ENCODE measurements at places on chromosomes 13 and 19. TPM values are rescaled to one million over a fixed set of nuclear protein-coding genes. Genes with fewer than 3 reads are reported as not detected.

SIAH3 gene
- 27.0 TPM for polyA plus RNA-seq

MED16 gene
- 3.6 TPM for polyA plus RNA-seq

TTYH1 gene
- polyA plus RNA-seq, result 45.6 TPM

IGFL2 gene
- not detected for polyA plus RNA-seq

ZNF8 gene
- polyA plus RNA-seq, result 0.55 TPM

GPC5 gene
- polyA plus RNA-seq, result 3.8 TPM

TMEM150B gene
- polyA plus RNA-seq, result not detected

GSX1 gene
- polyA plus RNA-seq, result not detected

COL5A3 gene
- polyA plus RNA-seq, result 0.52 TPM

DYRK1B gene
- polyA plus RNA-seq, result not detected

LEUTX gene
- not detected for polyA plus RNA-seq

SIGLEC8 gene
- polyA plus RNA-seq, result not detected

ZSWIM9 gene
- 1.3 TPM for polyA plus RNA-seq

Data from Purkinje cell (primary cell).